ENCODE measurements at places on chromosomes 1 and 21.

- no peak for DNase-seq
Measured at GRCh38 chr1:11558871-11559590, 80.1 kb downstream of the DISP3 start.

DNA sequence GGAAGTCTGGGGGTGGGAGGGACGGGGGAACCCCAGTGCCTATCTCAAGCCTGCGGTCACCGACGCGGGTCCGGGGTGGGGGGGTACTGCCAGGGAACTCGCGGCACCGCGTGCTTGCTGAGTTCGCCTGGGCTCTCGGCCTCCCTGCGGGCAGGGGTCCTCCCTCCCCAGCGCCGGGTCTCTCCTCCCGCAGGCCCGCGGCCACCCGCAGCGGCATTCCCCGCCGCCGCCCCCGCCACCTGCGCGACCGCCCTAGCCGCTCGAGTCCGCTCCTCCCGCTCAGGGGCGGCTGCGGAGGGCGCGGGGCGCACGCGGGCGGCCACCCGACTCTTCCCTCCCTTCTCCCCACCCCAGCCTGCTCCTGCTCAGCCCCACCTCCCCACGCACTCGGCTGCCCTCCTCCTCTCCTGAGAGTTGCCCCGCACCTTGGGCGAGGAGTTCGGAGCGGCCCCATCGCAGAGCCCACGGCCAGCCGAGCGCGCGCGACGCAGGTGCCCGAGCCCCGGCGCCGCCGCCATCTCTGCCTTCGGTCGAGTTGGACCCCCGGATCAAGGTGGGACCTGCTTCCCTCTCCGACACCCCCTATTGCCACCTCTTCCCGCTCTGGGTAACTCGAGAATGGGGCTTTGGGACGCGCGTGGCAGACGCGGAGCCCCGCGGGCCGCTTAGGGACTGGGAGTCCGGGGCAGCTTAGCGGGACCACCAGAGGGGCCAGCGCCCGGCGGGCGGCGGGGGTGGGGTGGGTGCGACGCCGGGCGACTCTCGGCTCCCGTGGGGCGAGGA, 105.0 kb downstream of the LEPR start:
- peak; percentile 36 for DNase-seq

DNA sequence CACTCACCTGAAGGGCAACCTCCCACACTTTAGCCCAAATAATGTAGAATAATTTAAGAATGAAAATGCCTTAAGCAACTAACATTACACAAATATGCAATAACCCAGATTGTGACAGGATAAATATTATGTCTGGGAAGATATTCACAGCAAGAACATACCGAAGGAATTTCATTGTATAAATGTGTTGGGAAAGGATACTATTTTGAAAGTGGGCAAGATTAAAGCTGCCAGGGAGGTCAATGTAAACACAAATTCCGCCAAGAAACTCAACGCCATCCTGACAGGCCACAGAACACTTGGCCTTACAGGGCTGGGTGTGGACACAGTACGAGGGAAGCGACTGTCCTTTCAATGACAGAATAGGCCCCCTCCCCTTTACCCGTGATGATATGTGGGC, 173.3 kb downstream of the RUNX1 start:
- DNase-seq: peak; percentile 48

DNA sequence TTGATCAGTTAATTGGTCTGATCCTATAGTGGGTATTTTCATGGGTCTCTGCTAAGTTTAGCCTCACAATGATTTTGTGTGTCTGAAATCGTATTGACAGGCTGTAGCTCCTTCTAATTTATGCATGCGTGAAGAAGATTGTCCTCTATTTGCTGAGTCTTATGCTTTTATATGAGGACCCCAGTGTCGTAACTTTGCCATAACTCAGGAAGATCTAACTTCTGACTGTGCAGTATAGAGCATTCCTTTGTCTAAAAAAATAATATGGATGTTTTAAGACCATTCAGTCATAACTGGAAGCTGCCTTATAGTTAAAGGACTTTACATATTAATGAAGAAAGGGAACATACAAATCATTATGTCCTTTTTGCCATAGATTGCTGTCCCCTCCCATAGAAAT, 73.3 kb downstream of the CAMTA1 start:
- peak; percentile 14 for DNase-seq

DNA sequence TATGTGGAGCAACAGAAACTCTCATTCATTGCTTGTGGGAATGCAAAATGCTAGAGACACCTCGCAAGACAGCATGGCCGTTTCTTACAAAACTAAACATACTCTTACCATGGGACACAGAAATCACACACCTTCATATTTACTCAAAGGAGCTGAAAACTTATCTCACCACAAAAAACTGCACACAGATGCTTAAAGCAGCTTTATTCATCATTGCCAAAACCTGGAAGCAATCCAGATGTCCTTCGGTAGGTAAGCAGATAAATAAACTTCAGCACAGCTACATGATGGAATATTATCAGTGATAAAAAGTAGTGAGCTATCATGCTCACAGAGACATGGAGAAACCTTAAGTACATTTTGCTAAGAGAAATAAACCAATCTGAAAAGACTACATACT, 124.3 kb downstream of the RERE start:
- no peak for DNase-seq

GRCh38 chr1:241443561-241443960, 76.0 kb downstream of the FH start:
- DNase-seq: no peak

GRCh38 chr1:53944469-53945182, 873 bp downstream of the IFT25 start:
- DNase-seq: peak; percentile 43

Measured in adipocyte (in vitro differentiated cells).